NCI-H2081 (cell line): ENCODE measurements at places on chromosomes 12 and 14.

- DNase-seq: no peak
These were observed 217.2 kb downstream of the SLC15A4 start for GRCh38 chr12:128606538-128606937.

DNA sequence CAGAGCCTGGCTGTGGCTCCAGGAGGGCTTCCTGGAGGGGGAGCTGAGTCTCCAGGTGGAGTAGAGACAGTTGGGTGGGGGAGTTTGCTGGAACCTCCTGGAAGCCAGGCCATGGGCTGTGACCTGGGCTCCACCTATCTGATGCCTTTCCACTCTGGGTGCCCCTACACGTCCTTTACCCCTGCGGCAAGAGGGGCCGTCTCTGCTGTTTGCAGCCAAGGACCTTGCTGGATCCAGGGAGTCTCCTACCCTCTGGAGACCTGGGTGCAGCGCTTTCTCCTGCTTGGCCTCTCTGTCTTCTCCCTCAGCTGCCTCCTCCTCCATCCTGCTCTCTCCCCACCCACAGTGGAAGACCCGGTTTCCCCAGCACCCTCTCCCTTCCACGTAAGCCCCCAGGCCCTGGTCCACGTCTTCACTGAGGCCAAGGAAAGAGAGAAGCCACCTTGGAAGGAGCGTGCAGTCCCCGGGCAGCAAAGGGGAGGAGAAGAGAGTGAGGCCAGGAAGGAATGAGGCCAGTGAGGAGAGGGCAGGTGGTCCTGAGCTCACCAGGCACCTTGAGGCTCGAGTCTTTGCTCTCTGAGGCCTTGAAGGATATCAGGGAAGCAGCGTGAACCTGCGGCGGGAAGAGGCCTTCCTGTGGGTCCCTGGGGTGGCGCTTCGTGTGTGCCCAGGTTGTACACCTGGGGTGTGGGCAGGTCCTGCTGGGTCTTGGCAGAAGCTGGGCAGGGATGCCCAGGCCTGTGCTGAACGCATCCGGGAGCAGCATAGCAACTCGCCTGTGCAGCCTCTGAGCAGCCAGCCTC, 294.3 kb upstream of the RTL1 start:
- no peak for DNase-seq

DNA sequence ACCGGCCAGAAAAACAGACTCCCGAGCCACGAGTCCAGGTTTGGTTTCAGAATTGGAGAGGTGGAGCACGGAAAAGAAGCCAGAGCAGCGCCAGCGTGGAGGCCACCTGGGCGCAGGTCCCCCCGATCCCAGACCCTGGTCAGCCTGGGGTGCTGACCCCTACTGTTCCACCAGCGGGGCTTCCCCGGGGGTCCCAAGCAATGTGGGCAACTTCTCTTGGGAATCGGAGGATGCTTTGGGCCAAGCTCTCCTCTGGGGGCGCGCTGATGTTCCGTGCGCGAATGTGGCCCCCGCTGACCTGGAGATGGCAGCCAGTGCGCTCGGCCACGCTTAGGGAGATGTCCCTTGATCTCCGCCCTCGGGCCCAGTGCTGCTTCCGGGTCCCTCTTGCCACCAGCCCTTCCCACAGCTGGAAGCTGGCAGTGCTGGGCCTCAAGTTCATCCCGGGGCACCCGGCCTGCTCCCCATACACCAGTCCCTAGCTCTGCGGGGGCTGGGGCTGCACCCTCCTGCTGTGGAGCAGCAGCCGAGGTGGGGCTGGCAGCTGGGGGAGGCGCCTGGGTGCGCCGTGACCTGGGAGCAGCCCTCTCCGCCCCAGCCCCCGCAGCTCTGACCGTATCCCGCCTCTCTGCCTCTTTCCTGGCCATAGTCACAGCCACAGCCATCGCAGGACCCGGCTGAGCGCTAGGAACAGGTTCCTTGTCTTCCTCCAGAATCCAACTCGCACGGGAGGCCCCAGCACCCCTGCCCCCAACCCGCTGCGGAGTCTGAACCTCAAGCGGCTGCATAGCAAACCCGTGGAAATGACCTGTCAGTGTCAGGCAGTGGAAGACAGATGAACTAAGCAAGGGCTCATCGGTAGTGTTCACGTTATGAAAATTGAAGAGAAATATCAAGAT, 91.2 kb downstream of the RCOR1 start:
- no peak for DNase-seq

DNA sequence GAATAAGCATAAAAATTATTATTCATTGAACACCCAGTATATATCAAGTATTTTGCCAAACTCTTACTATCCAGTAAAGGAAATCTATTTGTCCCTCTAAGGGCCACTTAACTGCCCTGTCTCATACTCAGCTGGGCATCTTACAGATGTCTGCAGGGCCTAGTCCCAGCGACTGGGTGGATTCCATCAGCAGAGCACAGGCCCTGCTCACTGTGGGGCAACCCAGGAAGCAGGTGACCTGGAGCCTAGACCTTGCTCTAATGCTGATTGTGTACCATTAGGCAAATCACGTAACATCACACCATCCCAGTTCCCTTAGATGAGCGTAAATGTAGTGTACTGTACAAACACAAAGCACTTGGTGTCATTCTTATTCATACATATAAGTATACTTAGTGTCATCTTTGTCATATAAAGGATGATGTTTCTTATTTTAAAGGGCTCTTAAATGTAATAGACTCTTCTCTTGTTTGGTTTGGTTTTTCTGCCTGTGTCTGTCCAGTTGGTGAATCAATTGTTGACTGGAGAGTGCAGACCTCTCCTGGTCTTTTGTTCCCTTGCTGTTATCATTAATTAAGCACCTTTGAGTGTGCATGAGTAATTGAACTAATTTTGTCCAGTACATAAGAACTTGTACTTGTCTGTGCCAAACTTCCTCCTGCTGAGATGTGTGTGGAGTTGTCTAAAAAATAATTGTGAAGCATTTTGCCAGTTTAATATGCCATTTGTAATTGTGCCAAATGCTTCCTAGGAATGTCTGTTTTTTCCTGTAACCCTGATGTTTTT, 49.3 kb downstream of the RAB35 start:
- no peak for DNase-seq

- no peak for DNase-seq
These were observed 2.2 kb upstream of the SAV1 start for GRCh38 chr14:50670196-50670865.

DNA sequence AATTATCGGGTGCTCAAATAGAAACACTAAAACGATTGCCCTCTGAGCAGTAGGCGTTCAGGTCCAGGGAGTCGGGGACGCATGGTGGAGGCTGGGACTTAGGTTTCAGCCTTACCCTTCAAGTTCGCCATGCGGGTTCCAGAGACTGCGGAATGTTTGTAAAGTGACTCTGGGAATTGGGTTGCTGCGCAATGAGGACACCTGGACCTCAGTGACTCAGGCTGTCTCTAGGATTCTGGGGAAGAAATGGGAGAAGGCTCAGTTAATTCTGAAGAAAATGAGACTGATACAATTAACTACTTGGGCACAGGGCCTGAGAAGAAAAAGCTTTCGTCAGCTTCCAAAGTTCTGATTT, 1.1 kb downstream of the LGALS3 start:
- no peak for DNase-seq

GRCh38 chr14:59428581-59429012, 36.6 kb downstream of the GPR135 start:
- DNase-seq: no peak

DNA sequence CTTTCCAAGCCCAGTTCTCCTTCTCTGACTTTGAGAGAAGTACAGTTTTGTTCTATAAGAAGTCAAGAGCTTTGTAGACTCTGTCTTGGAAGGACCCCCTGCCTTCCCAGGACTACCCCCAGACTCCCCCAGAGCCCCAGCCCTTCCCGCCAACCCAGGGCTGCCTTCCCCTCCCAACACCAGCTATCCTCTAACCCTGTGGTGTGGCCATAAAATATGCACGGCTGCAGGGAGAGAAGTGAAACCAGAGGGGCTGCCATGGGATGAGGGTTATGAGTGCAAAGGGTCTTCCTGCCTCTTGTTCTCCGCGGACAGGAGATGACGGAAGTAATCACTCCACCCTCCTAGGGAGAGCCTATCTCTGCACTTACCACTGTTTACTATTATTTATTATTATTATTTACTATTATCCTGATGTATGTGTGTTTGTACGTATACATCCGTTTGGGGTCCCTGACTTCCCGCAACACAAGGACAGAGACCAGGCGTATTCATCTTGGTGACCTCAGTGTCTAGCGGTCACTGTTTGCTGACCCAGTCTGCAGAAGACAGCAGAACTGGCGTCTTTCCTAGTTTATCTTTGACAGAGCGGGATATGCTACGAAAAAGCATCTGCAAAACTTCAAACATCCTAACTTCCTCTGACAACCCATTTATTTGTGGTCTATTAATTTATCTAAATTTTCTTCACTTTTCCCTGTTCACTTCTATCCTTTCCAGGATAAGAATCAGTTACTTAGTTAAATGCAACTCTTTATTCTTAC, 3.5 kb upstream of the SCNN1A start:
- DNase-seq: no peak

GRCh38 chr14:102622262-102622885, 29.9 kb downstream of the RCOR1 start:
- no peak for DNase-seq
